Activated CD4-positive, alpha-beta T cell treated with anti-CD3 and anti-CD28 coated beads for 1 hour (primary cell): ENCODE measurements at places on chromosomes 13 and 19.

GRCh38 chr19:56639217-56639616 is 3.7 kb upstream of the SMIM17 start:
- no peak for DNase-seq

- DNase-seq = no peak
Measured at GRCh38 chr13:43383498-43384165, 360.2 kb downstream of the DNAJC15 start.

DNA sequence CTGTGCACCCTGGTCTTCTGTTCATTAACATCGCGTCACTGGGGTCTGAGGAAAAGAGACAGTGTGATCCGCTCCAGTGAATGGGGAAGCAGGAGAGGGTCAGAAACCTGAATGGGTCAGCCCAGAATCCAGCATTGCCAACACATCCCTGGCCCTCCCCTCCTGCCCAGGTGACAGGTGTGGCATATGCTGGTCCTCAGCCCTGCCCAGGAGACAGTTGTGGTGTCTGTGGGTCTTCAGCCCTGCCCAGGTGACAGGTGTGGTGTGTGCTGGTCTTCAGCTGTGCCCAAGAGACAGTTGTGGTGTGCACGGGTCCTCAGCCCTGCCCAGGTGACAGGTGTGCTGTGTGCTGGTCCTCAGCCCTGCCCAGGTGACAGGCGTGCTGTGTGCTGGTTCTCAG is 8.0 kb downstream of the TFDP1 start:
- no peak for DNase-seq

GRCh38 chr13:52411629-52412028 is 5.7 kb upstream of the THSD1 start:
- no peak for DNase-seq

GRCh38 chr13:53174545-53174944 is 145.9 kb downstream of the OLFM4 start:
- no peak for DNase-seq

DNA sequence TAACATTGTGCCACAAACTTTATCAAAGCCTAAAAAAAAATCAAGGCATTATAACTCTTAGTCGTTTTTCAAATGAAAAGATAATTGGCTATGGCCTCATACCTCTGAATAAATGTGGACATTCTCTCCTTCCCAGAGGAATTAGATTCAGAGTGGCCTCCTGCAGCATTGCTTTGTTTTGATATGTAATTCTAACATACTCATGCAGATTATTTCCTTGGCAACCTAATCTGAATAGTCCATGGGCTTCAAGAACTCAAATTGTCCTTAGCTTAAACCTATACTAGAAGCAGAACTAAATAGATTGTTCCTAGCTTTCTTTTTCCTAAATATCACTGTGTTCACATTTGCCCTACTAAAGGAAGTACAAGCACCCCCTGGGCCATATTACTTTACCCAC is 1146.9 kb downstream of the OLFM4 start:
- no peak for DNase-seq

- DNase-seq = no peak
Measured at GRCh38 chr13:41533266-41534052, 76.1 kb downstream of the RGCC start.

DNA sequence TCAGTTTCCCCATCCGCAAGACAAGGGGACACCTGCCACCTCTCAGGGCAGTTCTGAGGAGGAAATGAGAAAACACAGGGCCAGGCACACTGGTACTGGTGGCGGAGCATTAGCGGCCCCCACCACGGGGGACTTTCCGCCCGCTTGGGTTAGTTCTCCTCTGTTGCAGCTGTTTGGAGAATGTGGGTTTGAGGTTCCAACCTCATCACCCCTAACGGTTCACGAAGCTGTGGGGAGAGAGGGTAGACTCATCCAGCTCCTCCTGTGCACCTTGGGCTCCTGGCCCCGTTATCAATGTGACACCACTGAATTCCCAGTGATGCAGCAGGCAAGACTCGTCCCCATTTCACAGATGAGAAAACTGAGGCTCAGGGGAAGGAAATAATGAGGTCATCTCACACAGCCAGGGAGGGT is 10.3 kb downstream of the PTPRS start:
- DNase-seq = no peak

DNA sequence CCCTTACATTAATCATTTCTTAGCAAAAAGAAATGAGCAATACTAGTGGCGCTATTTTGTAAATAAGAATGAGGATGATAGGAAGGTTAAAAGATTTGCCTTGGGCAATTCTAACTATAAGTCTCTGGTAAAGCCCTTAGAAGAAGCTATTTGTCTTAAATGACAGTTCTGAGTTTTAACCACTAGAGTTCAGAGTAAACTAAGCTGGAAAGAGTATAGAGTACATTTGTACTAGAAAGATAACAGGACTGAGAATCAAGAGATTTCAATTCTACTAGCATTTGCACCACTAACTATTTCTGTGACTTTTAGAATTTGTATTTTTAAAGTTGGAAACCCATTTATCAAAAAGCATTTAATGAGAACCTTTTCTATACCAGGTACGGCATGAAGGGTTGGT is 750.3 kb downstream of the OLFM4 start:
- no peak for DNase-seq

GRCh38 chr13:33639158-33639557 is 178.8 kb upstream of the RFC3 start:
- DNase-seq = no peak

GRCh38 chr13:27140060-27140459 is 31.6 kb downstream of the USP12 start:
- no peak for DNase-seq
